ENCODE measurements at places on chromosomes 5 and 9. TPM values are rescaled to one million over a fixed set of nuclear protein-coding genes. Genes with fewer than 3 reads are reported as not detected.

GRCh38 chr5:57199866-57200265 is 26.0 kb downstream of the GPBP1 start:
- DNase-seq, result no peak

GRCh38 chr9:26375448-26375847 is 517.2 kb downstream of the CAAP1 start:
- peak; percentile 89 for DNase-seq

SNCAIP gene
- not detected for total RNA-seq

DNA sequence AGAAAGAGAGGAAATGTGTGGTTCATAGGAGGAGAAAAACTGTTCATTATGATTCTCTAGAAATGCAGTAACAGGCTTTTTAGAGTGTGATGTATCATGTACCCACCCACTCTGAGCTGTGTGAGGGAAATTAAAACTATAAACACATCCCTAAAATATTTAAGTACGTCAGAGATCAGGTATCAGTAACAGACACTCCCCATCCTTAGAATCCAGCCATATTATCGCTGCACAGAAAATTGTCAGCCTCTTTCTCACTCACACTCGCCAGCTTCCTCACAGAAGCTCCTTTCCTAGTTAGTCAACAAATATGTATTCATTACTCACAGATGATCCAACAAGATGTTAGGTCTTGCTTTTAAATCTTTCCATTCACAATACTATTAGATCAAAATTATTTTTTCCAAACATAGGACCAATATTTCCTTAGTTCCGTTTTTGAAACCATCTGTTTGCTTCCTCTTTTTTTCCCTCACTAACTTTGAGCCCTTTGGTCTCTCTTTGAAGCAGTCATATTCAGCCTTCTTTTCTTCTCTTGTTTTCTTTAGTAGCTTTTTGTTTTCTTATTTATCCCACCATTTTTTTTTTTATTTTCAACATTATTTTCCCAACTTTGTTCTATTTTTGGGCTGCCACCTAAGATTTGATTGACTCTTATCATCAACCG is 13.6 kb upstream of the MAST4 start:
- no peak for DNase-seq

DNA sequence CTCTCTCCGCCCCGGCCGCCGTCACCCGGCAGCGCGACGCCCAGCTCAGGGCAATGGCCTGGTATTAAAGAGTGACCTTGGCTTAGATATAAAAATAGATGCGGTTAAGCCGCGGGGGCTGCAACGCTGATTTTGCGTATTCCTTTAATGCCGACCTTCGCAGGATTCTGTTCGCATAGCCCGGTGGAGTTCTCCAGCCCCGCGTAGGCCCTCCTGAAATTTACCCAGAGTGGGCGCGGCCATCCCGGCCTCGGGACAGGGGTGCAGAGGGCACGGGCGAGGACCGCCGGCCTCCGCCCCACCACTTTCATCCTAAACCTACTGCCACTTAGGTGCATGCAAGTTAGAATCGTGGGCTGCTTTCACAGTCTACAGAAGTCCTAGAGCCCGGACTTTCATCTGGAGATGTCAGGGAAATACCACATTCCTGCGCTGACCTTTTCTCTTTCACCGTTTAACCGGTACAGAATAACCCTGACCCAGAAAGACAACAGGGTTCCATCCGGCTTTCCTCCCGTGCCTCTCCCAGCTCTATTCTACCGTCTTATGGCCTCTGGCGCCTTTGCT is 492 bp upstream of the FAM169A start:
- DNase-seq, result no peak

DNA sequence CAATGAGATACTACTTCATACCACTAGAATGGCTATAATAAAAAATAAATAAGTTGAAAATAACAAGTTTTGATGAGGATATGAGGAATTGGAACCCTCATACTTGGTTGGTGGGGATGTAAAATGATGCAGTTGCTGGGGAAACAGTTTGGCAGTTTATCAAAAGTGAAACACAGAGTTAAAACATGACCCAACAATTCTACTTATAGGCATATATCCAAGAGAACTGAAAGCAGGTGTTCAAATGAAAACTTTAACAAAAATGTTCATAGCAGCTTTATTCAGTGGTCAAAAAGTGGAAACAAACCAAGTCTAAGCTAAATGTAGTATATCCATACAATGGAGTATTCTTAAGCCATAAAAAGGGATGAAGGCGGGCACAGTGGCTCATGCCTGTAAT is 13.1 kb upstream of the LHFPL2 start:
- DNase-seq, result no peak

DNA sequence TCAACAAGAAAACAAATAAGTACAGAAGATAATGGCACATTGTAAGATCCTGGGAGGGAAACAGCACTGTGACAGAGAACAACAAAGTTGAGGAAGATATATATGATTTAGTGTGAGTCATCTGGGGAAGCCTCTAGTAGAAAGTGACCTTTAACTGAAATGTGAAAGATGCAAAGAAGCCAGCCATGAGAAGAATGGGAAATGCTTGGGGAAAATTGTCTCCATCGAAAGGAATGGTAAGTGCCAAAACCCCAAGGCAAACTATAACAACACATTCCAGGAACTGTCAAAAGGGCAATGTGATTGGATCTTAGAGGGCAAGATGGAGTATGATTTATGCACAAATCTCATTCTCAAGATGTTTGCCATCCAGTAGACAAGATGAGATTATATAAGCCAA is 537.8 kb upstream of the BRINP1 start:
- no peak for DNase-seq

GRCh38 chr5:61289669-61290306 is 42.3 kb upstream of the ZSWIM6 start:
- DNase-seq, result no peak

- no peak for DNase-seq
Observed at GRCh38 chr9:136695435-136695895, 8.2 kb upstream of the AGPAT2 start.

SARDH gene
- 1.9 TPM for total RNA-seq

- DNase-seq, result no peak
Observed at GRCh38 chr9:99075246-99075912, 29.5 kb upstream of the TGFBR1 start.

SH3GL2 gene
- not detected for total RNA-seq

DNA sequence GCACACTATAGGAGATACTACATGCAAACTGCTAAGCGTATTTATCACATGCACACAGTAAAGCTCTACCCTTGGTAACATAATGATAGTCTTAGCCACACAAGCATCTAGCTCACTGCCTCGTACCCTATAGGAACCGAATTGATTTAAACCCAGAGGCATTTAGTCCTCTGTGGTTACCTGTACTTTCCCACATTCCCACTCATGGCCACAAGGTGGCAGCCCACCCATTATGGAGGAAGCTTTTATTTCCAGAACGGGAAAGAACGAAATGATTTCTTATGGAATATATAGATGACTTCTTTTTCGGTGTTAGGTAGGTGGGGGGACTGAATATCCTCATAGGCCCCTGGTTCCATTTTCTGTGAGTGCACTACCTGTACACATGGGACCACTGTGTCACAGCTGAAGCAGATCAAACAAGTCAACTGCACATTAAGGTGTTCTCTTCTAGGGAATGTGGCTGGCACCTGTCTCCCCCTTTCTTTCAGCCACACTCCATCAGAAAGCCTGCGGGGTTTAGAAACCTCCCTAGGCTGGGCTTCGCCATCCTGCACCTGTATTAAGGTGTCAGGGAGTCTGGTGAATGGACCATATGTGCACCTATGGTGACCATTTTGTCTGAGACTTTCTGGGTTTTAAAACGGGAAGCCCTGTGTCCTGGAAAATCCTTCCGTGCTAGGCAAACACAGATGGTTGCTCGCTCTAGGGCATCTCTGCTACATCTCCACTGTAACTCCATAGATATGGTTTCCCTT is 313.2 kb downstream of the SLIT3 start:
- DNase-seq, result peak; percentile 51

- no peak for DNase-seq
Observed at GRCh38 chr9:77221431-77221830, 44.1 kb downstream of the VPS13A start.

GRCh38 chr9:105305856-105306255 is 61.4 kb downstream of the SLC44A1 start:
- no peak for DNase-seq

GRCh38 chr9:30310711-30311110 is 2073.7 kb upstream of the ACO1 start:
- no peak for DNase-seq

DNA sequence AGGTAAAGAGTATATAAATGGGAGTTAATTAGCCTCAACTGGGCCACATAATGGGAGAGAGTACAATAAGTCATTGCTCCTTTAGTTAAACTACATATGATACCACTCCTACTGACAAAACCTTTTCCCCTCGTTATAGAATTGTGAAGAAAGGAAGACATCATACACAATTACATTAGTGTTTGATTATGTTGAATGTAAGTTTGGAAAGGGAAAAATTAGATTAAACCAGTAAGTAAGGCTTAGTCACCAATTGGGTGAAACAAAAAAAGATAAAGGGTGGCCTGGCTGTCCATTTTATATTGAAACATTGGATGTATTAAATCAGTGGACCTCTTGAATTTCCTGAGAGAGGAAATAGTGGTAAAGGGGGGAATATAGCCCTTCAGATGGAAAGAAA is 464.3 kb upstream of the PAPPA start:
- no peak for DNase-seq

BTNL3 gene
- not detected for total RNA-seq

- DNase-seq, result no peak
Observed at GRCh38 chr5:87844449-87844848, 424.2 kb downstream of the TMEM161B start.

All from RPMI7951 (cell line).